ENCODE measurements at places on chromosomes 13 and 19.

DNA sequence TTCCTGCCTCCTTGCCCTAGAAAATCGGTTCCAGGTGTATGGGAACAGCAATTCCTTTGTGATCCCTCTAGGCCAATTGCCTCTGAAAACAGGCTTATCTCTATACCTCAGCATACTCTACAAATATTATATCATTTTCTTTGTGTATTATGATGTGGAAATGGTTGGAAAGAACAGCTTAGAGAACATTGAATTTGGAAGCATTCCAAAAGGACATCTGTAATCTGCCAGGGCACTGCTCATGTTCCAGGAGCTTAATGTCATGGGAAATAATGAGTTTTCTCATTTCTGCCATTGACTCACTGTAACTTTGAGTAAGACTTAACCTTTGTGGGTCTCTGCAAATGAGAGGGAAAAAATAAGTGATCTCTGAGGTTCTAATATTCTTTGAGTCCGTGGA, 147.3 kb downstream of the UFM1 start:
- no peak for DNase-seq

DNA sequence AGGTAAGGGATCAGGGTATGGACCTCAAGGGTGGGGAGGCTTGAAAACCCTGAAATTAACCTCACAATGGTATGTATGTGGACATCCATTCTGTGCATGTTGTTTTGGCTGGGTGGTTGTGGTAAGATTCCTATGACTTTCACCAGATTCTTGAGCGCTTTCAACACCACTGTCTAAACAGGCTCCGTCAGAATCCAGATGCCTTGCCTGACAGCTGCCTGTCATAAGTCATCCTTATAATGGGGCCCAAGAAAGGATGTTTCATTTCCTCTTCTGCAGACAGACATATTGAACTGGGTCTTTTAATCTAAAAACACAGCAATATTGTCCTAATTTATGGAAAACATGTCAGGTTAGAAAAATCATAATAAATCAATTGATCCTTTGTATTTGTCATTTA, 41.3 kb downstream of the ALOX5AP start:
- no peak for DNase-seq

DNA sequence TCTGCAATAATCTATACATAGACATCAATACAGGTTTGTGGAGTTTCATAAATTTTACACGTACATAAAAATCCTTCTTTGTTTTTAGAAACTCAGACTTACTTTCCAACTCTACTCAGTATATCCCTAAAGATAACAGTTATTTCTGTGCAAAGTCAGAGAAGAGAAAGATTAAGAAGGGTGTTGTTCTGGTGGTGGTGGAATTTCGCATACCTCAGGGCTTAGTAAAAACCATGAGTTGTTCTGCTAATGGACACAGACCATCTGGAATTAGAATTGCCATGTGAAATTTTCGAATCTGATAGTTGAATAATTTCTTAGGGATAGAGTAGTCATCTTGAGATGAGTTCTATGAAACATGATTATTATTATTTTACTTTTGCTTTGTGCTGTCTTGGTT, 102.7 kb downstream of the ZAR1L start:
- no peak for DNase-seq

GRCh38 chr19:604355-604754, 14.7 kb downstream of the HCN2 start:
- peak; percentile 34 for DNase-seq

DNA sequence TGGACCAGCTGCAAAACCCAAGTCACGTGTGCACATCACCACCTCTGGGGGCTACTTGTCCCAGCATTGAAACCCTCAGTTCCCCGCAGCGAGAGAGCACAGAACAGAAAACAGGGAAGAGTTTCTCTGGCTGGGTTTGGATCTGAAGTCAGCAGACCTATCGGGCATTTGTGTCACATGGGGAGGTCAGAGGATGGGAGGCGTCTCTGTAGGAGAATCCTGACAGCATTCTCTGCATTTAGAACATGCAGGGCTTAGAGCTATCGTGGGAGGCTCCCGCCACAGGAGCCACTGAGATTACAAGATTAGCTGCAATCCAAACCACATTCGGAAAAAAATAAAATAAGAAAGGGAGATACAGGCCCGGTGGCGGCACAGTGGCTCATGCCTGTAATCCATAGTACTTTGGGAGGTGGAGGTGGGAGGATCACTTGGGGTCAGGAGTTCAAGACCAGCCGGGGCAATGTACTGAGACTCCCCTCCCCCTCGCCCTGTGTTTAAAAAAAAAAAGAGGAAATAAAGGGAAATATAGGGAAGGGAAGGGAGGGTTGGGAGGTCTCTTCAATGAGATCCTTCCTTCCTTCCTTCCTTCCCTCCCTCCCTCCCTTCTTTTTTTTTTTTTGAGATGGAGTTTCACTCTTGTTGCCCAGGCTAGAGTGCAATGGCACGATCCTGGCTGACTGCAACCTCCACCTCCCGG, 2.9 kb upstream of the TLE6 start:
- no peak for DNase-seq

GRCh38 chr19:18443831-18444230, 5.9 kb upstream of the ISYNA1 start:
- no peak for DNase-seq

DNA sequence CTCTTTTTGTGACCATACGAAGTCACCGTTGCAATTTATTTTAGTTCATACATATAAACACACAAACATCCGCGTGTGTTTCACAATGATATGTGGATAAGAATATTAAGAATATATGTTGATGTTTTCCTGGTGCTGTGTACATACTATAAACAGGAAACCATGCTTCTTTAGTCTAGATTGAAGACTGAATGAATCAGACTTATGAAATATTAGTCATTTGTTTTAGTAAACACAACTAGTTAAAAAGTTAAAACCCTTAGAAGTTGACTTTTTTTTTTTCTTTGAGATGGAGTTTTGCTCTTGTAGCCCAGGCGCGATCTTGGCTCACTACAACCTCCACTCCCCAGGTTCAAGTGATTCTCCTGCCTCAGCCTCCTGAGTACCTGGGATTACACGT, 257.7 kb downstream of the DACH1 start:
- no peak for DNase-seq

DNA sequence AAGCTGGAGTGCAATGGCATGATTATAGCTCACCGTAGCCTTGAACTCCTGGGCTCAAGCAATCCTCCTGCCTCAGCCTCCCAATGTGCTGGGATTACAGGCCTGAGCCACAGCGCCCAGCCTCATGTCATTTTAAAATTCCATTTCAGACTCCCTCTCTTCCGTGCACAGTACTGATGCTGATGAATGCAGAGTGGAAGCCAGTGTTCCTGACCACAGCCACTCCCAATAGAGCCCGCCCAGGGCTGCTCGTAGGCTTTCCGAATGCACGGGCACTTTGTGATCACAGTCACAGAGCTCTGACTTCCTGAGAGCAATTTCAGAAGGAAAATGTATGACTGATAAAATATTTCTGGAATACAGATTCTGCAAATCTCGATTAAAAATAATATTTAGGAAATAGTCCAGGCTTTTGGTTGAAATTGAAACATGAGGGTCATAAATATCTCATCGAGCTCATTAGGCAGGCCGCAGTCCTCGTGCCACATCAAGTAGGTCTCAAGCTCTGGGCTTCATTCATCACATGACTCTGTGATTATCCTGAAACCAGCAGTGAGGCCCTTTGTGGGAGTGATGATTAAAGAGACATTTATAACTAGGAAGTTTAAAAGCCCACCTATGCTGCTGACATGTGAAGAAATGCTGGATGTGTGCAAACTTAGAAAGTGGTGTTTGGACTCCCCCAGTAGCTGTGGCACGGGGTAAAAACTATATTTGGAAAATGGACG, 38.9 kb upstream of the AMER2 start:
- no peak for DNase-seq

DNA sequence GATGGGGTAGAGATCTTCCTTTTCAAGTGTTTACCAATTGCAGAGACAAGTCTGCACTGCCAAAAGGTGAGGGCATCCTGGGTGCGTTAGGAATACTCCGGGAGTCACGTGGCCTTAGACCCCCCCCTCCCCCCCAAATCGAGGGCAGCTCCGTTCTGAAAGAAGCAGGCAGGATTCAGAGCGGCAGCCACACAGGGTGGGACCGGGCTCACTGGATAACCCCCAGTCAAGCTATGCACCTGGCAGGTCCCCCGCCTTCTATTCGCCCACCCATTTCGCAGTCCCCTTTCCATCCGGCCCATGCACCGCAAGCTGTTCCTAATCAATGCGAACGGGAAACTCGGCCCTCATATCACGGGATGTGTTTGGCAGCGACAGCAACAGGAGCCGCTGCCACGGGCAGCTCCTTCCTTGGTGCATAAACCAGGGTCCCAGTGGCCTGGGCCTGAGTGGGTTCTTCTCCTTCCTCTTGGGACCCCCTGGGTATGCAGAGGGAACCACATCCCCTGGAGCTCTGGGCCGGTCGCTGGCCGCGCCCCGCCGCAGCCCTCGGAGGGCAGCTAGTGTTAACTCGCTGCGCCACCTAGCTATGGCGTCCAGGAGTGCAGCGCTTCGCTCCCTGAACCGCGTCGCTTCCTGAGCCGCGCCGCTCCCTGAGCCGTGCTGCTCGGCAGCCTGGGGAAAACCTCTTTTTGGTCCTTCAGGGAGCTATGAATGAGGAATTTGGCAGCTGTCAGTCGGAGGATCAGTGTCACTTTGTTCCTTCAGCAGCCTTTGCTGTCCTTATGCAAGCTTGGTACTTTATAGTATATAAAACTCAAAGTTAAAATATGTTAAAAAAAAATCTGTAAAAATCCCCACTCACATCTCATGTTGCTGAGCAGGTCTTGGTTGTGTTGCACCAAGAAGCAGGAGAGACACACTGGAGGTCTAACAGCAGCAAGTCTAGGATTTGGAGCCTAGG, 41.4 kb downstream of the LYL1 start:
- DNase-seq, result peak; percentile 73

GRCh38 chr19:39963898-39964297, 7.1 kb upstream of the PSMC4 start:
- no peak for DNase-seq

DNA sequence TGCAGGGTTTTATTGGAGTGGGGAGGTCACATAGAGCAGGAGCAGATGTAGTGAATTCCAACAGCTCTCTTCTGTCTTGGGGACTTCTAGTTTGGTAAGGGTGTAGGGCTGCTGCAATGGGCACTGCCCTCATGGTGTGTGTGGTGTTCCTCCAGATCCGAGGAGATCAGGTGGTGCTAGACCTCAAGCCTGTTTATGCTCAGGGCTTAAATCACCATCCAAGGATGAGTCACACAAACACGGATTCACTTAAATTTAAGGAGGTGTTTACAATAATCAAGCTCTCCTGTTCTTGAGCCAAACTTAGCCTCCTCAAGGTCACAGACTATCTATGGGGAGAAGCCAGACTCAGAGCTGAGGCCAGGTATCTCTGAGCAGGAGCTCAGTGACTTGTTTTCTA, 23.0 kb downstream of the HS6ST3 start:
- DNase-seq, result no peak

GRCh38 chr19:15087182-15087581, 5.2 kb downstream of the OR1I1 start:
- no peak for DNase-seq

- peak; percentile 67 for DNase-seq
Observed at GRCh38 chr19:584240-585001, 5.3 kb upstream of the HCN2 start.

DNA sequence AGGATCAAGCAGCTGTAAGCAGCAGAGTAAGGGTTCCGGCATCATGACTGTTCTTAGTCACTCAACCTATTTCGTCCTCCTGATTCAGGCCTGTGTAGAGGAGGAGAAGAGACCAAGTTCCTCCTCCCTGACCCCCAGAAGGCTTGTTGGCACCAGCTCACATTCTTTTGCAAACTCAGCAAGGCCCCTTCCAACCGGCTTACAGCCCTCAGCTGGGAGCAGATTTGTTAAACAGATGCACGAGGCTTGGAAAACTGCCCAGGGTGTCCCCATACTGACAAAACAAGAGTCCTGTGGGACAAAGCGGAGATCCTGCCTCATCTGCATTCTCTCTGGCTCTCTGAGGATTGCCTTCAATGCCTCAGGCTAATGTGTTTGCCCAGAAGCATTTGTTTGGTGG, 113.2 kb upstream of the SOX21 start:
- DNase-seq, result no peak

GRCh38 chr13:45297456-45298205, 43.4 kb downstream of the TPT1 start:
- no peak for DNase-seq

GRCh38 chr19:57515255-57515654, 11.9 kb upstream of the ZNF549 start:
- DNase-seq, result no peak

DNA sequence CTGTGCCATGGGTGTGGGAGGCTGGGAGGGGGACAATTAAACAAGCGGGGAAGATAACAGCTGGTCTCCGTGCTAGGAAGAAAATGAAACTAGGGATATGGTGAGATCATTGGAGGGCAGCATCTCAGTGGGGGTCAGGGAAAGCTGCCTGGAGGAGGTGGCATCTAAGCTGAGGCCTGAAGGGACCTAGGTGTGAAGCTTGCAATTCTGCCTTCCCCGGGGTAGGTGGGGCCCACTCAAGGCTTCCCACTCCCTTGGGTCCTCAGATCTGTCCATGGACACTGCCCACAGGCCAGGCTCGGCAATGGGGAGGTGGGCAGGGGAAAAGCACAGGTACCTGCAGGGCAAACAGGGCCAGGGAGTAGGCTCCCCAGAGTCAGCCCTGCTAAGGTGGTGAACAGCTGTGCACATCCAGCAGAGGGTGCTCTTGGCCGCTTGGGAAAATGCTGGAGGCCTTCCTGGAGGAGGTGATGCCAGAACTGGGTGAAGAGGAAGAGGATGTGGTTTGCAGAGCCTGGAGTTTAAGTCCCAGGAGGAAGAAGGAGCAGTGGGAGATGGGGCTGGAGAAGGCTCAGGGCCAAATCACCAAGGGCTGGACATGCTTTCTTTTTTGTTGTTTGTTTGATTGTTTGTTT, 25.7 kb upstream of the CCNE1 start:
- DNase-seq, result no peak

GRCh38 chr19:30791088-30791487, 418.9 kb downstream of the ZNF536 start:
- DNase-seq, result no peak

DNA sequence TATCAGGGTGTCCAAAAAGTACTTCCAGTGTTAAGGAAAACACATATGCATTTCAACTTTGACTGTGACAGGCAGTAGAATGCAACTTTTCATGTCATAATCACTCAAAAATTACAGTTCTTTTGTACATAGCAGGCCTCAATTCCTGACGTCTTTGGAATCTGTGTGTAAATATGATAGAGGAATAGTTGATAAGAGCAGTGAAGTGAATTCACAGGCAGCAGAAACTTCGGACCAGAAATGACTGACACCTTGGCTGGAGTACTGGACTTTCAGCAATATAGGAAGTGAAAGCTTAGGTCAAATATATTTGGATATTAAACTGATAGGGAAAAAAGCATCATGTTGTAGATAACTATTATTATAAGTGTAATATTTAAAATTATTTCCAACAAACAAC, 1741.2 kb upstream of the PCDH20 start:
- DNase-seq, result no peak

DNA sequence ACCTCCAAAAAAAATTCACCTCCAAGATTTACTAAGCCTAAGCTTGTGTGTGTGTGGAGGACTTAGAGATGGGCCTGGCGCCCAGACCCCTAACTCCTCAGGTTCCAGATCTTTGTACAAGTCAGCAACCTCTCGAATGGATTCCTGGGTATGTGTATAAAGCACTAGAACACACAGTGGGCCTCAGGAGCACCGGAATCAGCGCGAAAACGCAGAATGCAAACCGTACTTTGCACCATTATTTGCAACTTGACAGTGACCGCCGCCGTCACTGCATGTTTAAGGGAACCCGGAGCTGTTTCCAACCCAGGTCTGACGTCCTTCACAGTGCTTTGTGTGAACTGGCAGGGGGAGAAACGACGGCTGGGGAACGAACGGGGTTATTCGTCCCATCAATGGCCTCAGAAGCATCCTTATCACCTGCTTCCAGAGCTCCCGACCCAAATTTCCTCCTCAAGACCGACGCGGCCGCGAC, 688 bp downstream of the ZNF606 start:
- no peak for DNase-seq

- DNase-seq, result no peak
Observed at GRCh38 chr13:110677731-110678545, 28.0 kb downstream of the CARS2 start.
